ENCODE measurements at places on chromosomes 7 and 10. TPM values are rescaled to one million over a fixed set of nuclear protein-coding genes. Genes with fewer than 3 reads are reported as not detected.

EVX1 gene
- not detected for total RNA-seq

DNA sequence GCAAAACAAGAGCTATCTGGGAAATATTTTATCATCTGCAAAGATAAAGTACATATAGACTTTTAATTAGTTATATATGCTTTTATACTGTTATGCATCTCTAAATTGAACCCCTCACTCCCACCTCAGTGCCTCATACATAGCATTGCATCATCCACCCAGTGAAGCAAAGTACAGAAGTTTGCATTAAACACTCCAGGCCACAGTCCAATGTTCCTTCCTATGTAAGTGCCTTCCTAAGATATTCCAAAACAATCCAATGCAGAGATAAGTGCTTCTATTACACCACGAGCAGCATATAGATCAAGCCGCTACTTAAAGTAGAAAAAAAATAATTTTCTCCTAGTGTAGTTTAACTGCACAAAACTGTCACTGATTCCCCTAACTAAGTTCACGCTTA lies 3.4 kb downstream of the CPXM2 start:
- no peak for DNase-seq

DNA sequence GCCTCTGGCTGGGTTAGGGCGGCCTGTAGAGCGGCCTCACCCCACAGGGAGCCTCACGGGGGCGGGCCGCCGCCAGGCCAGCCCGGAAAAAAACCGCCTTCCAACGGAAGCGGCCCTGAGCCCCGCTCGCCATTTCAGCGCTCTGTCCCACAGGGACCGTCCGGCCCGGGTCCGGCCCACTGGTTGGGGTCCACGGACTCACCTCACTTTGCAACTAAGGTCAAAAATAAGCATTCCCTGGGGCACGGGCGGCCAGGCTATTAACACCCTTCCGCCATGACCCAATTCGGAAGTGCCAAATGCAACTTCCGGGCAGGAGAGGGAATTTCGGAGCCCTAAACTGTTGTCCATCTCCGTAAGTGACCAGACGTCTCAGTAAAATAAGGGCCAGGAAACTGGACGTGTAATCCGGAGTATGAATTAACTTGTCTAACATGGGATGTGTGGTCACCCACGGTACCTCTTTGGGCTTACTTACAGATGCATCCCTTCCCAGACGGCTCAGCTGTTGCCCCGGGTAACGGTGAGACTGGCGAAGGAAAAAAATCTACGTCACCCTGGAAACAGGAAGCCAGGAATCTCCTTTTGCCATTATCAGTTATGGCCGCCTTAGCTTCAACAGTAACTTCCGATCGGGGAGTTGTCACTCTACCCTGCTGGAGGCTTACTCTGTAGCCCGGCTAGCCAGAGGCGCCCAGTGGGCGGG lies at the start of gene BBIP1:
Gene BBIP1, minus strand, starts transcription at position 538 of the 706 bp plus-strand sequence. CDS start 1,023 bp downstream, outside the sequence.
- DNase-seq, result peak; percentile 98

DNA sequence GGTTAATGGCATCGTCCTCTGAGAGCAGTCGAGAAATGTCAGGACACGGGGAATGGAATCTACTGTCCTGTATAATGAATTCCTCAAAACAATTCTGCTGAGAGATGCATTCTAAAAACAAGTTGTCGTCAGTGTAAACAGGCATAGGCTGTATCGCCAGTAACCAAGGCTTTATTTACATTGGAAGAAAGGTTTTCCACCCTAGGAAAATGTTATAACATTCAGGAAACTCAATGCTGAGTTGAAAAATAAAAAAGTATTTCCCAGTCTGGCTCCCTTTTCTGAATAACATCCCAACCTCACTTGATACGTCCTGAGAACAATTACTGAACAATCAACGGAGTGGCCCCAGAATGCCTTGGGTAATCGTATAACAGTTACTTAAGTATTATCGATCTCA lies 79.6 kb upstream of the UCN3 start:
- no peak for DNase-seq

GRCh38 chr10:11806706-11807105 lies 16.4 kb upstream of the PROSER2 start:
- no peak for DNase-seq

DNA sequence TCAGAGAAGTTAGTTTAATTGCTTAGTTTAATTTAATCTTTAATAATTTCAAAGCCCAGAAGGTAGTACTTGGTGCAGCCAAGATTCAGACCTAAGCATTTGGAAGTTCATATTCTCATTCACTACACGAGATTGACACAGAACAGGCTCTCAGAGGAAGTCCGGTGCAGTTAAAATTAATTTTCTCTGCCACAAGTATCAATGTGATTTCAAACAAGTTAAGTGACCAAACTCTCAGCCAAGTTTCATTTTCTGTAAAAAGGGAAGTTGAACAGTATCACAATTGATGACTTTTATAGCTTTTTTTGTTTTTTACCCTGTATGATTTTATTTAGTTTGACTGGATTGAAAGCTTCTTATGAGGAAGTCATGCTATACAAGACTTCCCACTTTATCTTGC lies 1494.9 kb upstream of the LRRTM3 start:
- DNase-seq, result no peak

DNA sequence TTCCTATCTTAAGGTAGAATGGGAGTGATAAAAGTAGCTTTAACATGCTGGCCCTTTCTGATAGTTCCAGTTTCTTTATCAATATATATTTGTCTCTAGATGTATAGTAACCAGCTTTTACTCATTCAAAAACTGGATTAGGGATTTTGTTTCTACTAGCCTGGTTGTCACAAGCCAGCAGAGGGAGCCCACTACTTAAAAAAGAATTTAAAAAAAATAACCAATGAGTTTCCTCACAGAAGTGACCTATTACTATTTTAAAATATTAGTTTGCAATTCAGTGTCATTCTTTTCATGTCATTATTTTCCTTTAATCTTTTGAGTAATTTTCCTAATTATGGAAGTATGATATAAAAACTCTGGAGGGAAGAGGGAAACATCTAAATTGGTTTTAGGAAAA lies 142.1 kb downstream of the PHTF2 start:
- DNase-seq, result peak; percentile 27

- DNase-seq, result no peak
These were observed 16.0 kb downstream of the PAPSS2 start for GRCh38 chr10:87675396-87676376.

DNA sequence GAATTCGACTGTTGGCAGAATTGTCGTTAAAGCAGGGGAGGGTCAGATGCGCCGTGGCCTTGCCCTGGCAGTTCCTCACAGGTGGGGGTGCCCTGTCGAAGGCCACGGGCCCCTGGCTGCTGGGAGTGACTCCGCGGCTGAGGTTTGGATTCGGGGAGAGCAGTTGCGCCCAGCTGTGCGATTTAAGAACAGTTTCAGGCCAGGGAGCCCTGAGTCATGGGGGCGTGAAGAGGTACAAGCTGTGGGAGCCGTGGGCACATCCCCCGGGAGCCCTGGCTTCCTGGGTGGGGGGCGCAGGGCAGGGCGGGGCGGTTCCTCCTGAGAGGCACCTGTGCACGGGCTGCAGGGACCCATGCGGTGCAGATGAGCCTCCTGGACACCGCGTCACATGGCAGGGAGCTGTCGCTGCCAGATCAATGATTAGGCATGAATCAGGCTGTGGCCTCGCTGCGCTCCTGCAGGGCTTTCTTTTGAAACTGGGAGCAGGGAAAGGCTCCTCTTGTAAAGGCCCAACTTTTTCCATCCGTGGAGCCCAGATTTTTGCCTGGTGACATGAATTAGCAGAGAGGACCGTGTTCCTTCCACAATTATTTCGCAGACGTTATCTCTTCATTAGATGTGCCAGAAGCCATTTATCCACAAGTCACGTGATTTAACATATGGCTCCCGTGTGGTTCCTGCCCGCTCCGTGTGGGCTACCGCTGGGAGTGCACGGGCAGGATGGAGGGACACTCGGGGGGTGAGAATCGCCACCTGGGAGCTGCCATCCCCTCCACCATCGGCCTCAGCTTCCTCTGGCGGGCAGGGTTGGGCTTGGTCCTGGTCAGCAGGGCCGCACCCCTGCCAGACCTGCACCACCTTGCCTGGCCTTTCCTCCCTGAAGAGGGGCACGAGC lies 918 bp downstream of the PWWP2B start:
- DNase-seq, result no peak
